ENCODE measurements at places on chromosomes 2 and 18.
A peak's percentile ranks its signal among the peaks of the same experiment; 100 is the strongest.

DNA sequence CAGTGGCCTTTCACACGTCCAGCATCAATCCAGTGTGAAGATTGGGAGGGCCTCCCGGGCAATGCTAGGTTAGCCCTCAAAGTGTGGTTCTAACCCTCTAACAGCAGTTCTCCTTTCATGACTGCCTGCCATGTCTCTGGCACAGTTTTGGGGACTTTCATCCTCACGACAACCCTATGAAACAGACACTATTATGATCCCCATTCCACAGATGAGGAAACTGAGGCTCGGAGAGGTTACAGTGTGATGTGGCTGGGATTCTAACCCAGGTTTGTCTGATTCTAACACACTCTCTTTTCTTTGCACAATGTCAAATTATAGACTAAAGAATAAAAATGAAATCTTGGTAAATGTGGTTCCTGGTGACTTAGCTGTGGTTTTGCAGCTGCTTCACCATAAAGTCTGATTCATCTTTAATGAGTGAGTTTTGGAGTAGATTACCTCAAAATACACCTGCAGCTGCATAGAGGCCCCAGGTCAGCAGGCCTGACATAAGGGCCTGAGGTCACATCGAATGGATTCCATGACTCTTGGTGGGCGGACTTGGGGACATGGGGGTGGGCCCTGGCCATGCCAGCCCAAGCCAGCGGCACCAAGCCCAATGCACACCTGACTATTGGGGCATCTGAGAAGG, 214.4 kb downstream of the GLI2 start:
- DNase-seq: no peak

DNA sequence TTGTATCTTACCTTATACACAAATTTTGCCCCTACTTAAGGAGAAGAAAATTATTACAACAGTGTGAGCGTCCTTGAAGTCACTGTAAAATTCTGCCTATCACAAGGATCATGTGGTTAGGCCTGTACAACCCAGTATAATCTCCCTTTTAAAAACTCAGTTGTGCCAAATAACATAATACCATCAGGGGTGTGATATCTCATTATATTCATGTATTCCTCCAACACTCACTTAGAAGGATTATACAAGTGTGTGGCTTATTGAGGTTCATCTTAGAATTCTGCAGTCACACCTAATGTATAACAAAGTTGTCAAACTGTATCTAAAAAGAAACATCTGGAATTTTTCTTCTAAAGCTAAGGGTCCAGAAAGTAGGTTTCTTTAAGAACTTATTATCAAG, 998.8 kb upstream of the LRRTM1 start:
- no peak for DNase-seq

DNA sequence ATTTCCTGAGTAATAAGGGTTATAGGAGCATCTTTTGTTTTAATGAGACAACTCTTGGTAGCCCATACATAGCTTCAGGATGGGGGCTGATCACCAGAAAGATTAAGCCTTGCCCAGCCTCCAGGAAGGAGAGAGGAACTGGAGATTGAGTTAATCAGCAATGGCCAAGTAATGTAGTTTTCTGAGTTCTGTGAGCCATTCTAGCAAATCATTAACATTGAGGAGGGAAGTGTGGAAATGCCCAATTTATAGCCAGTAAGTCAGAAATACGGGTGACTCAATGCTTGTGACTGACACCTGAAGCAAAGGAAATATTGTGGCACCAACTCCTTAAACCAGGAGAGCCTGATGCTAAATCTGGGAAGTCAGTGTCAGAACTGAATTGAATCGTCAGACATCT, 205.1 kb upstream of the SRD5A2 start:
- DNase-seq: no peak

- DNase-seq: no peak
Measured at GRCh38 chr2:189276277-189276676, 96.7 kb upstream of the COL5A2 start.

DNA sequence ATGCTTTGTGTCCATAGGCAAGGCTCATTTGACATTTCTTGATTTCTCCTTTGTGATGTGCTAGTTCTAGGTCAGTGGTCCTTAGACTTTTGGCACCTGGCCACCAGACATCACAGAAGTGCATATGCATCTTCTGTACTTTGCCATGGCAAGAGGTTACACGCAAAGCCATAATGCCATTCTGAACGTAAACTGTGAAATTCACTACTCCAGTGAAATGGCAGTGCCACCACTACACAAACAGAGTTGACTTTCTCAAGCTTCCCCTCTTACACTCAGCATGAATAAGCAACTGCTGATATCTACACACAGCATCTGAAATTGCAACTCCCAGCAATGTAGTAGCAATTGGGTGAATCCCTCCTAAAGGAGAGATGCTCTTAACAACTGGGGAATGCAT, 729.3 kb downstream of the DPP10 start:
- DNase-seq: peak; percentile 17

- DNase-seq: no peak
Measured at GRCh38 chr2:23250371-23250770, 134.6 kb upstream of the KLHL29 start.

DNA sequence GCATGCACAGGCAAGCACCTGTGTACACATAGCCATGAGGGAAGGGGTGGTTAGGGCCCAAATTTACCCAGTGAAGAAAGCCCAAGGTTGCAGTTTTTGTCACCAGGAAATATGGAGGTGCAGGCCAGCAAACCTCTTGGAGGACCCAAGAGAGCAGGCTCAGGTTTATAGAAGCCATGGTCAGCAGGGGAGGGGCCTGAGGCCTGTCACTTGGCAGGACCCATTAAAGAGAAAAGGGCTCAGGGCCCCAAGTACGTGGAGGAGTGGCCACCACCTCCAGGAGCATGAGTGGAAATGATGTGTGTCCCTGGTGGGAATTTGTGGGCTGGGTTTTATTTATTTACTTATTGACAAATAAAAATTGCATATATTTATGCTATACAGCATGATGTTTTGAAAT, 192.9 kb downstream of the HAUS1 start:
- no peak for DNase-seq

DNA sequence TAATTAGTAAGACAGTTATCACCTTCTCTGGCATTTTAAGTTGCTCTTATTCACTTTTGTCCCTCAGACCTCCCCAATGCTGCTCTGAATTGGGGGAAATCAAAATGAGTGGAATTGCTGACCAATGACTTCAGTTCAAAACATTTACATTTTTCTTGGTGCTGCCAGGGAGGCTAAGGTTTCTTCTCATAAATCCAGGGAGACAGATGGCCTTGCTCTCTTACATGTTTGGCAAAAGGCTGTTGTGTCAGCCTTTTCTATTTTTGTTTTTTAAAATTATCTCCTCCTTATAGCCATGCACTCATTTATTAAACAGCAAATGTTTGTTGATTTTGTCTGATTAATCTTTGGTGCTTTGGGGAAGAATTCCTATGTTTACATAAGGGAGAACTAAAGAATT, 82.0 kb downstream of the GALNT13 start:
- DNase-seq: no peak

GRCh38 chr2:13474538-13474937, 757.8 kb downstream of the TRIB2 start:
- no peak for DNase-seq

GRCh38 chr2:43184339-43184895, 42.0 kb downstream of the ZFP36L2 start:
- DNase-seq: no peak

DNA sequence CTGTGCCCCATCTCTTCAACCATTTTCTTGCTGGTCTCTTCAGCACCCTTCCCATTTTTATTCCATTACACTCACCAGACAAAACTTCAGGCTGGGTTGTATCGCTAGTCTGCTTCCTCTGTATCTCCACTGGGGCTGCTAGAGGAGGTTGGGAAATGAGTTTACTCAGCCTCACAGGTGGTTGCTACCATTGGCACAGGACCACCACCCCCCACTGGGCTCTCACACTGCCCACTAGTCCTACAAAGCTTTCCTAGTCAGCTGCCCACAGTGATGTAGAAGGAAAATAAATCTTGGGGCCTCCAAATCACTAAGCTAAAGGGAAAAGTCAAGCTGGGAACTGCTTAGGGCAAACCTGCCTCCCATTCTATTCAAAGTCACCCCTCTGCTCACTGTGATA, 12.3 kb upstream of the IL1B start:
- DNase-seq: no peak

DNA sequence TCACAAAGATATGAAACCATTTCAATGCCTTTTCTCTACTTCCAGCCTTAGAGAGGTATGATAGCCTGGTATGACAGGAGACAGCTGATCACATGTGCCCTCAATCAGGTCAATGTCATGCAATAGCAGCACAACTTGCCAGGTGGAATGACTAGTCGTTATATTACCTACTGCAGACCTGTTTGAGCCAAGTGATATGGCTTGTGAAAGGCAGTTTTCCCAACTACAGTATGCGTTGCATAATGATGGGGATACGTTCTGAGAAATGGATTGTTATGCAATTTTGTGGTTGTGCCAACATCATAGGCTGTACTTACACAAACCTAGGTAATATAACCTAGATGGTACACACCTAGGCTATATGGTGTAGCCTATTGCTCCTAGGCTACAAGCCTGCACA, 262.8 kb downstream of the ICOS start:
- DNase-seq: no peak

GRCh38 chr2:219726916-219727315, 99.5 kb downstream of the SLC4A3 start:
- peak; percentile 17 for DNase-seq

DNA sequence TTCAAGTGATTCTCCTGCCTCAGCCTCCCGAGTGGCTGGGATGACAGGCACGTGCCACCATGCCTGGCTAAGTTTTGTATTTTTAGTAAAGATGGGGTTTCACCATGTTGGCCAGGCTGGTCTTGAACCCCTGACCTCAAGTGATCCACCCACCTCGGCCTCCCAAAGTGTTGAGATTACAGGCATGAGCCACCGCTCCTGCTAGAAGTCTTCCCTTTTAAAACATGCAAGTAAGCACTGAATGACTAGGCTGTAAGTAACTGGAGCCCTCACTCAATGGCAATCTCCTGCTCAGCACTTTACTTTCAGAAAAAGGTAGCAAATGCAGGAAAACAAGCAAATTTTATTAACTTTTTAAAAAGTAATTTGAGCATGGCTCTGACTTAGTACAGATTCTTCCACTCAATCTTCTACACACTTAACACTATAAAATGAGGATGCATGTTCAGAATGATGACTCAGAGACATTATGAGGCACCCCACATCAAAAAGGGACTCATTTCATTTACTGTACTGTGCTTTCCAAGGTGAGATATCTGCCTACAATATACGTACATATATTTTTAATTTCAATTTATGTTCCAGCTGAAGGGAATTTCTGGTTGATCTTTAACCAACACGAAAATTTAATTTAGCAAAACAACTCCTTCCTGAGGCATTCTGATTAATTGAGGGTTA, 6.6 kb upstream of the NCK2 start:
- DNase-seq: no peak

DNA sequence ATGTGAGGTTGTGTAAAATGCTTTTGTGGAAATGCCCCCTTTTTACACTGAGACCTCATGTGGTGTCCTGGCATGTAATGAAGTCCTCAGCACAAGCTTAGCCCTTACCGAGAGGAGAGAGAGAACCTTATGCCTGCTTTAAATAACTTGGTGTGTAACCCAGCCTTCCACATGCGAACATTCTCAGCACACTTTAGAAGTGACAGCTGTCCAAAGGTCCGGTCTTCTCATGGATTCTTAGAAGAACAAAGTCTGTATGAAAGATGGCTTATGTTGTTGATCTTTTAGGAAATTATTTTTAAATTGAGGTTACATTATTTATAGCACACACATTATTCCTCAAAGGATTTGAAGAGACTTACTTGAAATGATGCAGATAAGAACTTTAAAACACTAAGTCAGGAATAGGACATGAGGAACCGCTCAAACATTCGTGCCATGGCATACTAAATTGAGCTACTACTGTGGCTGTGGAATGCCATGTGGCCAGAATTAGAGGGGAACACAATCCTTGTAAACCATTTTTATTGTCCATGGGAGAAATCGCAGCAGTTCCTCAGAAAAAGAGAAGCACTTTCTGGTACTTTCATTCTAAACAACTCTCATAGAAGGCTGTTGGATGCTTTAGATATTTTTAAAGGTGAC, 79.6 kb downstream of the WDSUB1 start:
- no peak for DNase-seq

DNA sequence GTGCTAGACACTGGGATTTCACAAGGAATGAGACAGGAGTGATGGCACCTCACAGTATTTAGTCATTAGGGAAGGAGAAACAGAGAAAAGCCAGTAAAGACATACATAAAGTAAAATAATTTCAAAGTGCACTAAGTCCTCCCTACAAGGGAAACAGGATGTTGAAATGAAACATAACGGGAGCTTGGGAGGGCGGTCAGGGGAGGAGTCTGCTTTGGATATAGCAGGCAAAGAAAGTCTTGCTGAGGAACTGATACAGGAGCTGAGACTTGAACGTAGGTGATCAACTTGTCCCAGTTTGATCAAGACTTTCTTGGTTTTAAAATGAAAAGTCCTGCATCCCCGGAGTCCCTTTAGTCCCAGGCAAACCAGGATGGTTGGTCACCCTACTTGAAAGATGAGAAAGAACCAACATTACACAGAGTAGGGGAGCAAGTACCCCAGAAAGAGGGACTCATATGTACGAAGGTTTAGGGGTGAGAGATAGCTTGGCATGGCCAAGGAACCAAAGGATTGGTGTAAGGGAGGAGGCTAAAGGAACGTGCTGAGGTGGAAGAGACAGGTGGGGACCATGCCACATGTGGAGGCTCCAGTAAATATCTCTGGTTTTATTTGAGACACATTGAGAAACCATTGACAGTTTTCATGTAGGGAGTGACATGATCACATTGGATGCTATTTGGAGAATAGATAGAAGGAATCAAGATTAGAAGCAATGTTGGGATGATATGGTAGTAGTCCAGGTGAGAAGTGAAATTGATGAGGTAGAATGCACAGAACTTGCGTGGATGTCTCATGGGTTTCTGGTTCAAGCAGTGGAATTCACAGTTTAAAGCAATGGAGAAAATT, 28.4 kb downstream of the FBXO48 start:
- no peak for DNase-seq

- peak; percentile 46 for DNase-seq
Measured at GRCh38 chr18:73340135-73340977, 472.6 kb upstream of the NETO1 start.

- peak; percentile 48 for DNase-seq
Measured at GRCh38 chr2:42135381-42136312, 33.5 kb upstream of the EML4 start.

DNA sequence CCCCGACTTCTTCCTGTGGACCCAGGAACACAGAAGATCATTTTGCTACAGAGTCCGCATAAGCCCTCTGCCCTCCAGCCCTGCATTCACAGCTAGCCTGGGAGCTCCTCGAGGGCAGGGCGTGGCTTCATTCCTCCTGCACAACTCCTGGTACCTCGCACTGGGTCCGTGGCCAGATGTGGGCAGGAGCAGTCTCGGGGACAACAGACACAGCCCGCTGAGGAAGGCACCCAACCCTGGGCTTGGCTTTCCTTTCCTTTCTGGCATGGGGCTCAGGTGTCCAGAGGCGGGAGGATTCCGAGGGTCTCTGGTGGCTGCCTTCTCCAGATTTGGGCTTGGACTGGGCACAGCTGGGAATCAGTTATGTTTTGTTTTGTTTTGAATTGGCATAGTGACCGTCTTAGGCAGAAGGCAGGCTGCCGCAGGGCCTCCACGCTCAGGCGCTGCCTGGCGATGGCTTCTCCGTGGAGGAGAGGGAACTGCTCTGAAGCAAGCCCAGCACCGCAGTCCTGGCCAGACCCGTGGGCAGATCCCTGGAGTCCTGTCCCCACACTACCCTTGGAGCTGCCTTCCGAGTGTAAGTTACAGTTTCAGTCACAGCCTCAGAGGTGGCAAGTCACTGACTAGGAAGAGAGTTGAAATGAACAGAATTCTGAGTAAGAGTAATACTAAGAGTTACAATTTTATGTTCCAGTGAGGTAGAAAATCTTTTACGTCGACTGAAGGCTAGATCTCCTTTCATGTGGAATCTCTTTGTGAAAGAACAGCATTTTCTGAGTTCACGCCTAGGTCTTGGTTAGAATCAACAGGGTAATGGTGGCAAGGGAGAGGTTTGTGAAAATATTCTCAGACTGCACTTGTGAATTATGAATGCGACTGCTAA, 47.9 kb downstream of the LDLRAD4 start:
- DNase-seq: no peak

Measured in OCI-M1 (cell line).